ENCODE measurements at places on chromosomes 4 and X.

DNA sequence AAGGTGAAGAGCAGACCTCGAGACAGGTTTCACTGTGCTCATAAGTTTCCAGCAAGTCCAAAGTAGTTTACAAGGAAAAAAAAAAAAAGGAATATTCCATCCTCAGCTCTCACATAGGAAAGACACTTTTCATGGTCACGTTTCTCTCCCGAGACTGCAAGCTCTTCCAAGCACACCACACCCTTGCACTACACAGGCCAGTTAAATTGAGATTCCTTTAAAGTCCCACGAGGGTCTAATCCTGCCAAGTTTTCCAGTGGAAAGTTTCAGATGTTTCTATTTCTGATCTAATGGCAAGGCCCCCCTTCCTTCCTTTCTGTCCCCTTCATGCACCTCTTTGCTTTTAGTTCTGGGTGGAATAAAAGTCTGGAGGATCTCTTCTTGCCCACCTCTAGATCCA, 67.9 kb upstream of the PCDH19 start:
- DNase-seq: no peak

- DNase-seq: no peak
Observed at GRCh38 chrX:17036171-17036961, 89.9 kb downstream of the REPS2 start.

DNA sequence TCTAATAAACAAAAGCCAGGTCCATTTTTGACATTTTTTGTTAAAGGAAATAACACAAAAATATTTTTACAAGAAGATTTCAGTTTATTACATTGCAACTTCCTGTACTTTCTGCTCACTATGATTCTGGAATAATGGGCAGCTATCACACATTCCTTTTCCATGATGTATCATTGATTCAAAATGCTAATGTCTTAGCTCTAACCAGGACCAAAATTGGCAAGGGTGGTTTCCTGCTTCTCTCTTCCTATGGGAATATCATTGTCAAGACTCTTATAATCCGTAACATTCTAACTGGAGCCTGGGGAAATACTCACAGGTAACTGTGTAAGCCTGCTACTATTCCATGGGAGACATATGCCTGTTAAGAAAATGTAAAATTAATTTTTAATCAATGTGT, 218.6 kb downstream of the DCAF12L2 start:
- DNase-seq: no peak

DNA sequence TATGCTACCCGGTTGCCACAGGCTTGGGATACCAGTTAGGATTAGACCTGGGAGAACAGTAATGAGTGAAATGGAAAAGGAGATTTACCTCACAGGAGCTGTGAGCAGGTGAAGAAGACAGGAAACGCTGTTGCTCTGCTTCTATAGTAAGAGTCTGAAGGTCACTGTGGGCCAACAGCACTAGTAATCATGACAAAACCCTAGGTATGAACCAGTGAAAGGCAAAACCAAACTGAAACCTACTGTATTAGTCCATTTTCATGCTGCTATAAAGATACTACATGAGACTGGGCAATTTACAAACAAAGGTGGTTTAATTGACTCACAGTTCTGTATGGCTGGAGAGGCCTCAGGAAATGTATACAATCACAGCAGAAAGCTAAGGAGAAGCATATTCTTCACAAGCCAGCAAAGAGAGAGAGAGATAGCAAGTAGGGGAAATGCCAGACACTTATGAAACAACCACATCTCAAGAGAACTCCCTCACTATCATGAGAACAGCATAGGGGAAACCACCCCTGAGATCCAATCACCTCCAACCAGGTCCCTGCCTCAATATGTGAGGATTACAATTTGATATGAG, 736.7 kb upstream of the INTU start:
- peak; percentile 26 for DNase-seq

- no peak for DNase-seq
Observed at GRCh38 chr4:3075652-3075981, 1.1 kb downstream of the HTT start.

DNA sequence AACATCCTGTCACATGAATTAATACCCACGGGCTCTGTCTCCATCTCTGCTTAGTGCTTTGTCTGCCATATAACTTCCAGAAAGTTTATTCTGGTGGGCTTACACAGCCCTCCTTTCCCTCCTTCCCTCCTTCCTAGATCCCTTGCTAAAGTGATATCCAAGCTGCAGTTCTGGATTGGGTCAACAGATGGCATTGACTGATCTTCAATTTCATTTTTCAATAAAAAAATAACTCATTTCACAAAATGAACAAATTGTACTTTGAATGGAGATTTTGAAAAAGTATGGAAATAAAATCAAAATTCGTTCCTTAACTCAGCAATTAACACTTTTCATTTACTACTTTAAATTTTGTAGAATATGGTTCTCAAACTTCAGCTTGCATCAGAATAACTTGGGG, 94.9 kb downstream of the NXF2 start:
- peak; percentile 13 for DNase-seq

GRCh38 chr4:38462367-38463055, 201.5 kb upstream of the KLF3 start:
- DNase-seq: no peak

GRCh38 chr4:140982613-140983340, 150.5 kb downstream of the RNF150 start:
- DNase-seq: no peak

DNA sequence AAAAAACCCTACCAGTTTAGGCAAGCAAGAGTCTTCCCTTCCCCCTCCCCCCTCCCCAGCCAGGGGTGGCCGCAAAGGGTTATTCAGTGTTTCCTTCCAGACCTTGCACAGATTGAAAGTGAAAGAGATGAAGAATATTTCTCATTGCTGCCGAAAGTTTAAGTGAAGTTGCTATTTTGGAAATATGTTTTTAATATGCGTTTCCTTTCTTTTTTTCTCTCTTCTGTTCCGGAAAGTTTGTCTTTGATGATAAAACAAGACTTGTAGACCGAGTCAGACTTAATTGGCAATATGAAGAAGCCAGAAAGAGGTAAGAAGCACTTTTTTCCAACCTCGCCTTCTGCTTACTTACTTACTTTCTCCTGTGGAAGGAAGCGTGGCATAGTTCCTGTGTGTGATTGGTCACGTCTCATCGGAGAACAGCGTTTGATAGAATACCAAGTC, 58.5 kb upstream of the CLCN4 start:
- peak; percentile 28 for DNase-seq

- no peak for DNase-seq
Observed at GRCh38 chrX:115093191-115093590, 75.8 kb upstream of the IL13RA2 start.

DNA sequence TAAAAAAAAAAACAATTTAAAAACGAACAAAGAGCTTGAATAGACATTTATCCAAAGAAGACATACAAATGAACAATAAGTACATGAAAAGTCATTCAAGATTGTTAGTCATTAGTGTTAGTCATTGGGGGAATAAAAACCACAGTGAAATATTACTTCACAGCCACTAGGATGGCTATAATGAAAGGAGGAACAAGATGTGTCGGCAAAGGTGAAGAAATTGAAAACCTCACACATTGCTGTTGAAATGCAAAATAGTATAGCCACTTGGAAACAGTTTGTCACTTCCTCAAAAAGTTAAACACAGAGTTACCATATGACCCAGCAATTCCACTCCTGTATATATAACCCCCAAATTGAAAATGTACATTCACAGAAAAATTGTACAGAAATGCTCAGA, 45.2 kb upstream of the SLC39A8 start:
- DNase-seq: peak; percentile 47

- no peak for DNase-seq
Observed at GRCh38 chr4:99215521-99215920, 3.5 kb downstream of the ADH6 start.

DNA sequence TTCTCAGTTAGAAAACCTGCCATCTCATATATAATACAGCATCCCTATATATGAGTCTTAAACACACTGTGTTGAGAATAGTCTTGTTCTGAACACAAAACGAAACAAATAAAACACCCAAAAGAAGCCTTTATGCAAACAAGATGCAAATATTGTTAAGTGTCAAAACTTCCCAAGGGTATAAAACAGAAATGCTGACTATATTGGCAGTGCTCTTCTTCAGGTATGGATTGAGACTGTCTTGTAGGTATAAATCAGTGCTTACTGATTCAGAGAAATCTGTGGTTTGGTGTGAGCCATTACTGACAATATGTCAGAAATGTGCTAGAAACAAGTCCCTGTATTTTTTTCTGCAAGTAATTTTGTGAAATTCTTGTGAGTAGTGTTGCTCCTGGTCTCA, 82.8 kb upstream of the CTSO start:
- no peak for DNase-seq

GRCh38 chr4:97720869-97721432, 422.3 kb downstream of the STPG2 start:
- DNase-seq: peak; percentile 60

DNA sequence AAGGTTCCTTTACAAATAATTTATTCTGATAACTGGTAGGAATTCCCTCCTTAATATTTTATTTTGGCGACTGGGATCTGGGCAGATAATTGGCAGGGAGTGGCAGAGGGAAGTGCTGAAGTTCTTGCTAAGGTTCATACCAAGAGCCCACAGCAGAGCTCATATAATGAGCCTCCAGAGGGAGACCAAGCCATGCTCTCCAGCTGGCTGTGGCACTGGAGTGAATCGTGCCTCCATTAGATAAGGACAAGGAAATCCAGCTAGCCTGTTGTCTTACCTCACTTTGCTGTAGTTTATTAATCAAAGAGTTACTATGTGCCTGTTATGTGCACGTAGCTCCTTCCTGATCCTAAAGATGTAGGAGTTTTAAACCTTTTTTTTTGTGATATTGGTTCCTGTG, 1.3 kb downstream of the ASB12 start:
- DNase-seq: no peak

- DNase-seq: no peak
Observed at GRCh38 chrX:102745513-102745856, 24.9 kb downstream of the GPRASP3 start.

DNA sequence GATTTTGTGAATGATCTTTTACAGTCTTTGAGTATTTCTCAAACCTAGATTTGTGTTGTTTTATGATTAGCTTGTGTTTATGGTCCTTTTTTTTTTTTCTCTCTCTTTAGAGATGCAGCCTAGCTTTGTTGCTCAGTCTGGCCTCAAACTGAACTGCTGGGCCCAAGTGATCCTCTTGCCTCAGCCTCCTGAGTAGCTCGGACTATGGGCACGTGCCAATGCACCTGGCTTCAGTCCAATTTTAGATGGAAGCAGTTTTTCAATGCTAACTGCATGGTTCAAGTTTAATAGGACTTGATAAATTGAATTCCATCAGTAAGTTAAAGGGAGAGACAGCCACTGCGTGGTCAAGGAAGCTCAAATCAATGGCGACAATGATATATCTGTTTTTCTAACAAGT, 3.8 kb upstream of the FGG start:
- DNase-seq: no peak

DNA sequence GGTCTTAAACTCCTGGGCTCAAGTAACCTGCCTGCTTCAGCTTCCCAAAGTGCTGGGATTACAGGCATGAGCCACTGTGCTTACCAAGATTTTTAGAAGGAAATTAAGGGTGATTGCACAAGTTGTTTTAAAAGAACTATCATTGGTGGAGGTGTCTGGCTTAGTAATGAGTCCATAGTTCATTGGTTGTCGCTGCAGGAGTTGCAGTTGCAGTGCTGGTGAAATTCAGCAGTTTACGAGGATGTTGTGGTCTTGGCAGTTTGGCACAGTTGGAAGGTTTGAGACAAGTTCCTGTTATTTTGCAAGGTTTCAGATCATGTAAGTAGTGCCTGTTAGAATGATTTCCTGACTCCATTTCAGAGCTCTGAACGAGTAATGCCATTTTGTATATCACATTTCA, 48.1 kb downstream of the RAB40AL start:
- DNase-seq: no peak

DNA sequence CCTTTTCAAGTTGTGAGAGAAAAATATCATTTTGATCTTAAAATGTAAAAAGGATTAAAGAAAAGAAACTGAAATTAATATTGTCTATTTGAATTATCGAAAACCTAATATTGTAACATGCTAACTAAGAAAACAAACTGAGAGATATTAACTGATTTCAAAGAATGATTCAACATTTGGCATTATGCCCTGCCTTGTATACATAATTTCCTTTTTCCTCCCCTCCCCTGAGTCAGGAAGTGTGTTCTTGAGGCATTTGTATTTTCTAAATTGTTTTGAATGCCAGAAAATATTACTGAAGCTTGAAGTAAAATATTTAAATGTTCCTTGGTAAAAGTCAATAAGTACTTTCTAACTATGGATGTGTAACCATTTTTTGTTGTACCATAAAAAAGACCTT, 49.4 kb downstream of the RPS6KA3 start:
- peak; percentile 75 for DNase-seq

- peak; percentile 49 for DNase-seq
Observed at GRCh38 chr4:157013656-157014055, 42.1 kb upstream of the PDGFC start.

DNA sequence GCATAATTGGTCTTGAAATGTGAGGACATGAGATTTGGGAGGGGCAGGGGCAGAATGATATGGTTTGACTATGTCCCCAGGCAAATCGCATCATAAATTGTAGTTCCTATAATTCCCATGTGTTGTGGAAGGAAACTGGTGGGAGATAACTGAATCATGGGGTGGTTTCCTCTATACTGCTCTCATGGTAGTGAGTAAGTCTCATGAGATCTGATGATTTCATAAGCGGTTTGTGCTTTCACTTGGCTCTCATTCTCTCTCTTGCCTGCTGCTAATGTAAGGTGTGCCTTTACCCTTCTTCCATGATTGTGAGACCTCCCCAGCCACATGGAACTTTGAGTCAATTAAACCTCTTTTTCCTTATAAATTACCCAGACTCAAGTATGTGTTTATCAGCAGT, 2595.9 kb downstream of the PCDH7 start:
- no peak for DNase-seq

All from choroid plexus epithelial cell (primary cell).